GM23338 (cell line): ENCODE measurements at places on chromosomes 5 and 9.

DNA sequence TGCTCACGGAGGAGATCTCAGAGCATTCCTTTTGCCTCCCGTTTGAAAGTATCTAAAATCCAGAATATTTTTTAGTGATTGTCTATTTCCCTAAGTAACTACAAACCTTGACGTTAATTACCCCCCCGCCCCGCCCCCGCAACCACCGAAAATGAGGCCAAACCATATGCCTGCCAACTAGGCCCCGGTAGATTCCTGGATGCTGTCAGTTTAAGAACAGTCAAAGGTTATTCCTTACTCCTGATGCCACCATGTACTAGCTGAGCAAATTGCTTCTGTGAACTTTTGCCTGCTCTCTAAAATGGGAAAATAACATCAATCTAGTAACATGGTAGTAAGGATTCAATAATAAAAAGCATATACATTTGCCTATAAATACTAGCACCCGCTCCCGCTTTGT lies 244.8 kb downstream of the SAXO1 start:
- no peak for DNase-seq

GRCh38 chr5:2430606-2431005 lies 320.9 kb downstream of the IRX2 start:
- DNase-seq = no peak

- DNase-seq = no peak
Observed at GRCh38 chr5:90545511-90545910, 13.1 kb upstream of the ADGRV1 start.

DNA sequence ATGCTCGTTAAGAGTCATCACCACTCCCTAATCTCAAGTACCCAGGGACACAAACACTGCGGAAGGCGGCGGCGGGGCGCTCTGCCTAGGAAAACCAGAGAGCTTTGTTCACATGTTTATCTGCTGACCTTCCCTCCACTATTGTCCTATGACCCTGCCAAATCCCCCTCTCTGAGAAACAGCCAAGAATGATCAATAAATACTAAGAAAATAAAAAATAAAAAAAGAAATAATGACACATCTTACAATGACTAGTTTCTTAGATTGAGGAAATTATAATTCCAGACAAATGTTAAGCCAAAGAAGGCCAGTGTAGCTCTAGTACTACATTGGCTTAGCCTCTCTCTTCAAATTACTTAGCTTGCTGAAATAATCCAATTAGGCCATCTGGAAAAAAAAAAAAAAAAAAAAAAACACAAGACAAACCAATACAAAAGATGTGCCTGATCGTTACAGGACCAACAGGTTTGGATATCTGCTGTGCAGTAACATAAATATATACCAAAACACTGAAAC lies 58.0 kb downstream of the ANXA2R start:
- no peak for DNase-seq

- DNase-seq = no peak
Observed at GRCh38 chr9:33209394-33209793, 30.6 kb upstream of the SPINK4 start.

DNA sequence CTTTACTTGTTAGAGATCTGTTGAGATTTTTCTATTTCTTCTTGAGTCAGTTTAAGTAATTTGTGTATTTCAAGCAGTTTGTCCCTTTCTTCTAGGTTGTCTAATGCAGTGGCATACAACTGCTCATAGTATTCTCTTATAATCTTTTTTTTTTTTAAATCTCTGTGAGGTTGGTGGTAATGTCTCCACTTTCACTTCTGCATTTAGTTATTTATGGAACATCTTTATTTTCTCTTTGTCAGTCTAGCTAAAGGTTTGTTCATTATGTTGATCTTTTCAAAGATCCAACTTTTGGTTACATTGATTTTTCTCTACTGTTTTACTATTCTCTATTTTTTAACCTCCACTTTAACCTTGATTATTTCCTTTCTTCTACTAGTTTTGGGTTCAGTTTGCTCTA lies 13.8 kb downstream of the FOXE1 start:
- DNase-seq = no peak

GRCh38 chr9:70257502-70257901 lies 1.3 kb upstream of the SMC5 start:
- no peak for DNase-seq
